T-cell (primary cell): ENCODE measurements at places on chromosomes 1 and 21.

- no peak for DNase-seq
Observed at GRCh38 chr1:70264839-70265238, 43.7 kb downstream of the SRSF11 start.

DNA sequence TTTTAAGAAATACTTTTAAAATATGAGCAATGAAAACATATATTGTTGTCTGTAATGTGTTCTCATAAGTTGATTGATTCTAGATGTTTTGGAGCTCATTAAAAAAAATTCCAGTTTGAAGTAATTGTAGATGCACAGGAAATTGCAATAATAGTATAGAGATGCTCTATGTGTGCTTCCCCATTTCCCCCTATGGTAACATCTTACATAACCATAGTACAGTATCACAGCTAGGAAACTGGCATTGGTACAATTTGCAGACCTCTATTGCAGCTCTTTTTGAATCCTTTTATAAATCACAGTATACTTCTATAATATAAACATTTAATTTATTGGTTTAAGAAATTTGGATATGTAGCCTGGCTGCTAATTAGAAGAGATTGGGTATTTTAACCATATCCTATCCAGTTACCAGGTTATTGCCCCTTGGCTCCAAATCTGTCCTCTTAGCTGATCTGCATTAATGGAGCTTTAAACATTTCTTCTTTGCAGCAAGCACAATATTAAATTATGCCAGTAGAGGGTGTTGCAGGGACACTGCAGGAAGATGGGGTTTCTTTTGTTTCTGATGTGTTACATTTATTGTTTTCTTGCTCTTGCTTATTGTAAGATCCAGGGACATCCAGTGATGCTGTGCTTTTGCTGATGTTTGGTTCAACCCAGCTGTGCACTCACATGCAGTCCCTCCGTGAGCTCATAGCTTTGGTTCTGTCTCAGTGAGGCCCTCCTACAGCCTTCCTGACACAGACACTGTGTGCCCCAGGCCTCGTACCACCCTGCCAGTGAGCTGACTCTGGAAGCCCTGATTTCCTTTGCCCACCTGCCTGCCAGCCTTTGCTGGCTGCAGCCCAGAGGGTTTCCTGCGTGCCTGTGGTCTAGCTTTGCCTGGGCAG, 103.3 kb downstream of the RABGAP1L start:
- no peak for DNase-seq

GRCh38 chr21:38957575-38958322, 152.0 kb downstream of the ETS2 start:
- no peak for DNase-seq

- no peak for DNase-seq
Observed at GRCh38 chr21:27649323-27649722, 682.4 kb upstream of the ADAMTS5 start.

DNA sequence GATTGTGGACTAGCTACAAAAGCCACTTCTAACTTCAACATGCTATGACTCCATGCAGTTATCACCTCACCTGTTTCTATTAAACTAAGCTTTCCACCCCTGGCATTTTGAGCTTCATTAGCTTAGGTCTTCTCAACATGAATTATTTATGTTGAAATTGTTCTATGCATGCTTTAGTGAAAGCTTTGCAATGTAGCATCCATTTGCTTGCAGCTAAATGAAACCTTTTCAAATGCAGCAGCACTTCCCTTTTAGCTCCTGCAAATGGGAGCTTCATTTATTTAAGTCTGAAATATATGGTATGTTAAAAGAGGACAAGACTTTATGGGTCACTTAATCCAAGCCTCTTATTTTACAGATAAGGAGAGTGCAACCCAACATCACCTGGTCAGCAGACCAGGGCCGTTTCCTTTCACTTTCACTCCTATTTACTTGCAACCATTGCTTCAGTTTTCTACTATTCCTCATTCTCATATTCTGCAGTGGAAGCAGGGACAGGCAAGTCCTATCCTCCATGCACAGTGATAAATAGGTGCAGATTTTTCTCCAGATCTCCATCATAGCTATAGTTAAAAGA, 56.4 kb upstream of the SAMSN1 start:
- no peak for DNase-seq

DNA sequence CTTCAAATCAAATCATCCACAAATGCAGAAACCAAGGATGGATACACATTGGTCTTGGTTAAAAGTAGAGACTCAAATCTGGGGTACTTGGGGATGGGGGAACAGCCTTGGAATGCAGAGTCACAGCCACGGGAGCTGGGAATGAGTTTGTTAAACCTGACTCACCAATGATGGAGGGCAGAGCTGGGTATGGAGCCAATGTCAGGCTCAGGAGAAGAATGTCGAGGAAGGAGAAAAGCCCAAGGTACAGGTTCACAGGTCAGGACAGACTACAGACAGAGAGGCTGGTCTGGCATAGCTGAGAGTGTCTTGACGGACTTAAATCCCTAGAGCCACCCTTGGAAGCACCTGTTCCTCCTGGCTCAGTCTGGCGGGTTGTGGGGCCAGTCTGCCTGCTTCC, 237.6 kb downstream of the NTNG1 start:
- no peak for DNase-seq

GRCh38 chr1:32771561-32772280, 45.4 kb downstream of the YARS1 start:
- no peak for DNase-seq

DNA sequence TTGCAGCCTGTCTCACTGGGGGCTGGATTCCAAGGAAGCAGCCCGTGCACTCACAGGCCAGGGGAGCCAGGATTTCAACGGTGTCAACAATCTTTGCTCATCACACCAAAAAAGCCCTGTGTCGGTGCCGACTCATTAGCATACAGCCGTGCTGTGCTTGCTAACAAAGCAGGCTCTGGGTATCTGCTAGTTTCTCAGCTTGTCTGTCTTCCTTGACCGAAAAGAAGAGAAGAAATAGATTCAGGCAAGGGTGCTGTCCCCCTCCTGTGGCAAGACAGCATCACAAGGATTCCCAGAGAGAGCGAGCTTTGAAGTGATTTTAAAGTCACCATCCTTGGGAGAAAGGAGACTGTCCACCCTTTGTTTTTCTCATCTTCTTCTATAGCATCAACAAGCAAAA, 214.7 kb downstream of the SDCCAG8 start:
- no peak for DNase-seq

DNA sequence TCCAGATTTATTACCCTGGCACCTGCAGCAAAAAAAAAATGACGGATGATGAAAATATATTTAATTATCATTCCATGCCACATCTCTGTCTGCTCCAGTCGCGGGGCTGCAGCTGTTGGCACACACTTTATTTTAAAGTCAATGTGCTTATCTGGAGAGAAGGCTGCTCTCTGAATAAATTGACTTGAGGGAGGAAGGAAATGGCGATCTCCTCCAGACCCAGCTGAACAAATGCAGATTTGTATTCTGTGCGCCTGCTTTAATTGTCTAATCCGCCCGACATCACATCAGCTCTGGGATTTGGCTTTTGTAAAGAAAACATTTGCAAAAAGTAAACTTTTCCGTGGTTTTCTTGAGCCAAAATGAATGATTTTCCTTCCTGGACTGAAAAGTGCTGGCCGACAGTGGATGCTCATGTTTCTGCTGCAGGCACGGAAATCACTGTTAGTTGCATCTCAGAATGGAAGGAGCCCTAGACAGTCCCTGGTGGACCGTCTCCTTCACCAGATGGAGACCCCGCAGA, 150.2 kb downstream of the CAMTA1 start:
- DNase-seq = no peak

GRCh38 chr1:53560581-53561502, 101.6 kb downstream of the DMRTB1 start:
- DNase-seq = no peak

DNA sequence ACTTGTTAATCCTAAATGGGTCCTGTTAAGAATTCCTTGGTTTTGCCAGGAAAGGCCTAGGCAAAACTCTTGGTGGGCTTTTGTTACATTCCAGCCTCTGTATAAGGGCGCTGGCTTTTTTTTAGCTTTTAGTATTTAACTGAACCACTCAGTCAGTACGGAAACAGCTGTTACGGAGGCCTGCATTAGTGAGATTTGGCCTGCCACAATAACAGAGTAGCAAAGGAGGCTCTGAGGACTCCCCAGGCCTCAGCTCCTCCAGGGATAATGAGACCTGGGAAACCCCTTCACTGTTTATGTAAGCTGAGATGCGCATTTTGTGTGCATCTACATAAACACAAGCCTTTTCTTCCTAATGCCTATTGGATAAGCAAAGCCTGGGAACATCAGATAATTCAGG, 210.2 kb downstream of the APP start:
- DNase-seq = no peak

DNA sequence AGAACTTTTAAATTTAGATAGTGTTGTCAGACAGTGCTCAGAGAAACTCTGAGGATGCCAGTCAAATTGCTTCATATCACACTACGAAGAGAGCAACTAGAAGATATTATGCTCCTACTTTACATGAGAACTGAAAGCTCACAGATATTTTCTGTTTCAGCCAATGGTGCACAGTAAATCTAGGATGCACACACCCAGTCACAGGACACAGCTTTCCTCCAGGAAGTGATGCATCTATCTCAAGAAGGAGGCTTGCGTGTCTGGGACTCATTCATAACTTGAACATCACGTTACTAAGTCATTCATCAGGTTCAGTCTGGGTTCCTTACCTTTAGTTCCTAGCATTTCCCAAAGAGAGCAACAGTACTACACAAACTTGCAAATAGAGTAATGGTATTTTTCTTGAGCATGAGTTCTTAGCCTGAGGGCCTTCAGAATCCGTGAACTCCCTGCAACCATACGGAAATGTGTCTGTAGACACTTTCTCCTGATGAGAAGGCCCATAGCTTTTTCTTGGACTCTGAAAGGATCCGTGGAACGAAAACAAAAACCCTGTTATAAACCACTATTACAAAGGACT, 12.2 kb downstream of the ZNF697 start:
- no peak for DNase-seq

GRCh38 chr1:155003227-155003765, 694 bp downstream of the ZBTB7B start:
- DNase-seq = no peak

GRCh38 chr21:44438531-44439210, 16.6 kb upstream of the LRRC3 start:
- DNase-seq = no peak

DNA sequence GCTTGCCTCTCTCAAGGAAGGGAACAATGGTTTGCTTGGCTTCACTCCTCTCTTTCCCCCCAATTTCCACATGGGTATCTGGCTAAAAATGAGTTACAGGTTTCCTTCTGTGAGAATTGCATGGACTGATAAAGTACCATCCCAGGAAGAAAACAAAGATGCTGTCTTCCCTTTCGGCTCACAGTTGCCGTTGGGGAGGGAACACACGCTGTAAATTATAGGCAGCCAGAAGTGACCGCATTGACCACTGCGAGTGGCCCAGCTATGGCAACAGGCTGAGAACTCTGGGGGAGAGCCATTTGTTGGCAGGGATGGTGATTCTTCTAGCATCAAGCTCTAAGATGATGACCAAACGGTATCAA, 2.9 kb downstream of the RUNX1 start:
- no peak for DNase-seq

- DNase-seq = no peak
Observed at GRCh38 chr21:18152371-18152770, 92.3 kb upstream of the CHODL start.

- peak; percentile 41 for DNase-seq
Observed at GRCh38 chr1:236685917-236686814, at the start of gene ACTN2. Gene ACTN2 (plus strand): TSS chr1:236686499. CDS start chr1:236686674, 175 bp downstream.

GRCh38 chr1:21090463-21090862, 86.2 kb downstream of the EIF4G3 start:
- DNase-seq = no peak

- DNase-seq = no peak
Observed at GRCh38 chr1:64906447-64906846, 59.9 kb downstream of the JAK1 start.

GRCh38 chr1:211830055-211830327, 572 bp downstream of the LPGAT1 start:
- no peak for DNase-seq

DNA sequence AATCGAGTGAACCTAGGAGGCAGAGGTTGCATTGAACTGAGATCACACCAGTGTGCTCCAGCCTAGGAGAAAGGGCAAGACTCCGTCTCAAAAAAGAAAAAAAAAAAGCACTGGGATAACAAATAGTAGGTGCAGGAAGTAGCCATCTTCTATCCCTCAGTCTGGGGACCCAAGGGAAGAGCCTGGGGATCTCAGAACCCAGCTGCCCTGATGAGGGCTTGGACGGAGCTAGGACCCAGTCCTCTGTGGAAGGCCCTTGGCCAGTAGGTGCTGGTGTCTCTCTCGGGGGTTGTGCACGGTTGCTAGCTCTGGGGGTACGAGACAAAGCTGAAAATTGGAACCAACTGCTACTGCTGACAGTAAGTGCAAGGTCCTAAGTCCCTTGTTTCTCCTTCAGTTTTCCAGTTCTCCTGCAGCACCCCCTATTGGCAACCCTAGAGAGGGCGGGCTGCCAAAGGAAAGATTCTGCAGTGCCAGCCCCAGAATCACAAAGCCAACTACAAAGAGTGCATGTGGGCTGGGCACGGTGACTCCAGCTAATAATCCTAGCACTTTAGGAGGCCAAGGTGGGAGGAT, 57.6 kb upstream of the KIF1B start:
- DNase-seq = no peak

- DNase-seq = peak; percentile 68
Observed at GRCh38 chr1:45686015-45686287, 382 bp downstream of the GPBP1L1 start.

DNA sequence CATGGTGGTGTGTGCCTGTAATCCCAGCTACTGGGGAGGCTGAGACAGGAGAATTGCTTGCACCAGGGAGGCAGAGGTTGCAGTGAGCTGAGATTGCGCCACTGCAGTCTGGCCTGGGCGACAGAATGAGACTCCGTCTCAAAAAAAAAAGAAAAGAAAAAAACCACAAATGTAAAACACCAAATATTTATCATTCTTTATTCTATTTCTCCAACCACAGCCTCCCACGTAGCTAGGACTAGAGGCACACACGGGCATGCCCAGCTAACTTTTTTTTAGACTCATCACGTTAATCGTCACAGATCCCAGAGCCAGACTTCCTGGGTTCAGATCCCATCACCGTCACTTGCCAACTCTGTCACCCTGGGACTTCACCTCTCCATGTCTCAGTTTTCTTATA, 13.5 kb downstream of the DNAJC16 start:
- no peak for DNase-seq

DNA sequence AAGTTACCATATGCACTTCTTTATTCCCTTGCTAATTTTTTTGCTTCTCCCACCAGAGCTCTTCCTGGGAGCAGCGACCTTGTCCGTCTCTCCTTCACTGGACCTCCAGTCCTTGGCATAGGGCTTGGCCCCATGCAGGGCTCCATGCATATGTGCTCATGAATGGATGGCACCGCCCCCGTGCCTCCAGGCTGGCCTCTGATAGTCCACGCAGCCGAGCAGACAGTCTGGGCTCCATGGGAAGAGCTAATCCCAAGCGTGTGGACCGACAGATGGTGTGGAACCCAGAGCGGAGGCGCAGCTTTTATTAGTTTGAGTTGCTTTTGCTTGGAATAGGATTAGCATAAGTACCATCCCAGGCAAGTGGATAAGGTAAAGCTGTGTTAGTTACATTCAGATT, 41.8 kb downstream of the CDCP2 start:
- no peak for DNase-seq
